Omental fat pad (tissue), 4 donors: ENCODE measurements at places on chromosomes 16 and 17. TPM values are rescaled to one million over a fixed set of nuclear protein-coding genes. Genes with fewer than 3 reads are reported as not detected.

Gene HOXB13
- total RNA-seq, result not detected

Gene NAA38
- total RNA-seq, result 209 TPM

Gene ADAP2
- total RNA-seq, result 62.1 TPM

Gene CACNA1H
- total RNA-seq, result 8.5 TPM

Gene ITGAL
- 9.6 TPM for total RNA-seq

Gene HOXB4
- 8.7 TPM for total RNA-seq

Gene CES3
- total RNA-seq, result 1.6 TPM

Gene GDPD1
- 3.3 TPM for total RNA-seq

Gene ADCY9
- 12.3 TPM for total RNA-seq

Gene GRB7
- 14.0 TPM for total RNA-seq
